Activated CD4-positive, alpha-beta T cell treated with anti-CD3 and anti-CD28 coated beads, Interleukin-2, amount 10 ng/mL, durations not matched to agents 7 days and 5 days (primary cell): ENCODE measurements at places on chromosomes 16 and 17.
A peak's percentile ranks its signal among the peaks of the same experiment; 100 is the strongest.

GRCh38 chr16:56950881-56951771 is 10.6 kb upstream of the CETP start:
- DNase-seq: peak; percentile 64

DNA sequence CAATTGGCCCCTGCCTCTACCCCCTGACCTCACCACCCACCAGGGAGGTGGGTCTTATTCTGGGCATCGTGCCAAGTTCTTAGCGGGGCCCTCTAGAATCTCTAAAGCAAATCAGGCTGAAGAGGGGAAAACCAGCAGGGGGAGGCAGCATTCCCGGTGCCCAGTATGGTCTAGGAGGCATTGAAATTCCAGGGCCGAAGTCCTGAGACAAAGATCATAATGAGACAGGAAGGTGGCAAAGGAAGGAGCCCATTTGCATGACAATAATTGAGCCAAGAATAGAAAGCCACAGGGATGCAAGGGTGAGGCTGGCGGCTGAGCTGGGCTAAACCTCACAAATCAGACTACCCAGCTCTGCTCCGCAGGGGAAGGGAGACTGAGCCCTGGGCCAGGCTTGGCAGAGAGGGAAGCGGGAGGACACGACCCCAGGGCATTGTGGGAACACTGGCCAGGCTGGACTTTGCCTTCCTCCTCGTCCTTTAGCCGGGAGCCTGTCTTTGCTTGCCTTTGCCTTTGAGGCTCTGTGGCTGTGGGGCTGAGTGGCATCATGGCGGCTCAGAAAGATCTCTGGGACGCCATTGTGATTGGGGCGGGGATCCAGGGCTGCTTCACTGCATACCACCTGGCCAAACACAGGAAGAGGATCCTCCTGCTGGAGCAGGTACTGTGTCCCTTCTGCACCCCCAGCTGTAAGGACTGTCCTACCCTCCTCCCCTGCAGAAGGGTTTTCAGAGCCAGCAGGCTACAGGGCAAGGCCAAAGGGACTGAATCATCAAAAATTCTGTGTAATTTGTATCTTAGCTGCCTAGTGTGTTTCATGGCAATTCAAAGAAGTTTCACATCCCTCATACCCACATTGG is at the start of gene PIPOX:
TSS of gene PIPOX (plus strand) at position 463 of the 860 bp plus-strand sequence. CDS start at position 548, 85 bp downstream.
- no peak for DNase-seq

DNA sequence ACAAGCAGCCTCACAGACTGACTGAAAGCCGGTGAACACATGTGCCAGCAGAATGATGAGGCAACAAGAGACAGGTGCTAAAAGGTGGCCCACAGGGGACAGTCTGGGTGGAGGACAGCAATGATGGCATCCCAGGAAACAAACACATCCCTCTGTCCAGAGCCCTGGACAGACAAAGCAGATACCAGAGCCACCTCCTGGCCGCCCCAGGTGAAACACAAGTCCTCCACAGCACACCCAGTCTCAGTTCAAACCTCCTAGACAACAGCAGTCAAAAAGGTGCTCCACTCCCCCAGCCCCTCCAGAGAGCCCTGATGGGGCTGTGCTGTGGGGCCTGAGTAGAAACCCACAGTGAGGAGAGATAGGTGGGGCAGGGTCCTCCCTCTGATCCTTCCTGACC is 20.3 kb upstream of the CDH5 start:
- no peak for DNase-seq

- no peak for DNase-seq
Measured at GRCh38 chr17:4583206-4583605, 1.1 kb upstream of the SMTNL2 start.

GRCh38 chr17:66399441-66399840 is 97.0 kb downstream of the PRKCA start:
- DNase-seq: peak; percentile 42

DNA sequence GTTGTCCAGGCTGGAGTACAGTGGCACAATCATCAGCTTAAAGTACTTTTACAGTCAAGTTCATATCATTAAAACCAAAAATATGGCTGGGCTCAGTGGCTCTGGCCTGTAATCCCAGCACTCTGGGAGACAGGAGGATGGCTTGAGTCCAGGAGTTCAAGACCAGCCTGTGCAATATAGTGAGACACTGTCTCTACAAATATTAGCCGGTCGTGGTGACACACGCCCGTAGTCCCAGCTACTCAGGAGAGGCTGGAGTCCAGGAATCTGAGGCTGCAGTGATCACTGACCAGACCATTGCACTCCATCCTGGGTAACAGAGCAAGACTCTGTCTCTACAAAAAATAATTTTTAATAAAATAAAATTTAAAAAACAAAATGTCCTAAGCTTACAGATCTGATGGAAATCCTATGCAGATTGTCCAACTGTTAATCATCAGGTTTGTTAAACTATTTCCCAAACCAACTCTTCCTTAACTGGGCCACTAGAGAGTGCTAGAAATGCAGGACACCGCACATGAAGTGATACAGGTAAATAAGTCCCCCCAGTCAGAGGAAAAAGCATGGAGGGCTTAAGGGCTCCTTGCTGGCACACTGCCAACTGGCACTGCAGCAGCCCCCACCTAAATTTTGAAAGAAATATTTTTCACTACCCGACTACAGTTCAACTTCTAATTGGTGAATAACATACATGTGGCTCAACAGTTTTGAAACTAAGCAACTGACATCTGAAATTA is 2.8 kb downstream of the USP22 start:
- peak; percentile 31 for DNase-seq

- DNase-seq: no peak
Measured at GRCh38 chr17:7139400-7139799, 24.8 kb upstream of the ASGR2 start.

- DNase-seq: no peak
Measured at GRCh38 chr17:1056761-1057160, 59.8 kb downstream of the TIMM22 start.

- DNase-seq: no peak
Measured at GRCh38 chr17:41695134-41695661, 6.5 kb downstream of the EIF1 start.
